ENCODE measurements at places on chromosomes 13 and 19.

DNA sequence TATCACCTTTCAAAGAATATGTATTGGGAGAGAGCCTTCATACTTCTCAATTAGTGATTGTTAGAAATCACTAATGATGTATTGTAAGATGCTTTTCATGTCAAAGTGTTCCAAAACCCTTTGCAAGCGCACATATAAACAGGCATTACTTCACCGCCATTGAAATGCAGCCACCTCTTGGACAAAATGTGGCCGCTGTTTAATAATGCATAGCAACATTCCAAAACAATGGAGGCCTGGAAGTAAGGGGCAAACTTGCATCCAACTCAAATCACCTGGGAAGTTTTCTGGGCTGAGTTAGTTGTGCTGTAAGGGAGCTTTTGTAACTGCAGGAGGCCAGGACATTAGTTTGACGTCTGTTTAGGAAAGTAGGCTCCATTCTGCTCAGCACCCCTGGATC is 438.1 kb downstream of the FGF9 start:
- no peak for DNase-seq

DNA sequence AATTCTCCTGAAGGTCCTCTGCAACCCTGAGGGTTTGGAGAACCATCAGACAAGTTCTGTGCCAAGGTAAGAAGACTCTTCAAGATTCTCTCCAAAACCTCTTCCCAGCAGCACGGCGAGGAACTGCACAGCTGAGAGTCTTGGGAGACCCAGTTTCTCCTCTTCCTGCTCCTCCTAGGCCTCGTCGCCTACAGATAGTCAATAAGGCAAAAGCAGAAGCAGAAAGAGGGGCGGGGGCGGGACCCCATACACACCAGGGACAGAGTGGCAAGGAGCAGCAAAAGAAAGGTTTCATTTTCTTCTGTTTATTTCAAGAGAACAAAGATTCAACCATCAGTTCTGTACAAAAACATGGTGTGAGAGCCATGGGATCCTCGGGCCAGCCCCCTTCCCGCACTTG is 9.1 kb downstream of the KDELR1 start:
- DNase-seq = no peak

DNA sequence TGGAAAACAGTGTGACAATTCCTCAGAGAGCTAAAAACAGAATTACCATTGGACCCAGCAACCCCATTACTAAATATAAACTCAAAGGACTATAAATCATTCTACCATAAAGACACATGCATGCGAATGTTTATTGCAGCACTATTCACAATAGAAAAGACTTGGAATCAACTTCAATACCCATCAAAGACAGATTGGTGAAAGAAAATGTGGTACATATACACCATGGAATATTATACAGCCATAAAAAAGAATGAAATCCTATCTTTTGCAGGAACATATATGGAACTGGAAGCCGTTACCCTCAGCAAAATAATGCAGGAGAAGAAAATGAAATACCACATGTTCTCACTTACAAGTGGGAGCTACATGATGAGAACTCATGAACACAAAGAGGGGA is 20.8 kb upstream of the FGF14 start:
- no peak for DNase-seq

- no peak for DNase-seq
These were observed 206.3 kb downstream of the FOXO1 start for GRCh38 chr13:40460116-40460515.

DNA sequence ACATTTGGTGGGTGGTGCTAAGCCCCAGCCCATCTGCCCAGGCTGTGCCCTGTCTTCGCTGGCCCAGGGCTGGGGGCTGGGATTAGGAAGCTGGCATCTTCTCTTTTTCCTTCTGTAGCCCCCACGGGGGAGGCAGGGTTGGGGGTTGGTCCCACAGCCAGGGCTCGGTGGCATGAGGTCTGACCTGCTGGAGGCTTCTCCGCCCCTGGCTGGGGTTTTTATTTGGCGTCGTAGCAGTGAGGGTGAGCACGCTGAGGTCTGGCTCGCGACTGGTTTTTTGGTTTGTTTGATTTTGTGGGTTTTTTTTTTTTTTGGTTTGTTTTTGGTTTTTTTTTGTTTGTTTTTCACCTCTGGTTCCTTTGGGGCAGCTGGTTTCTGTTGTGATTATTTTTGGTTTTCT is 14.7 kb downstream of the ZNF574 start:
- DNase-seq = no peak

DNA sequence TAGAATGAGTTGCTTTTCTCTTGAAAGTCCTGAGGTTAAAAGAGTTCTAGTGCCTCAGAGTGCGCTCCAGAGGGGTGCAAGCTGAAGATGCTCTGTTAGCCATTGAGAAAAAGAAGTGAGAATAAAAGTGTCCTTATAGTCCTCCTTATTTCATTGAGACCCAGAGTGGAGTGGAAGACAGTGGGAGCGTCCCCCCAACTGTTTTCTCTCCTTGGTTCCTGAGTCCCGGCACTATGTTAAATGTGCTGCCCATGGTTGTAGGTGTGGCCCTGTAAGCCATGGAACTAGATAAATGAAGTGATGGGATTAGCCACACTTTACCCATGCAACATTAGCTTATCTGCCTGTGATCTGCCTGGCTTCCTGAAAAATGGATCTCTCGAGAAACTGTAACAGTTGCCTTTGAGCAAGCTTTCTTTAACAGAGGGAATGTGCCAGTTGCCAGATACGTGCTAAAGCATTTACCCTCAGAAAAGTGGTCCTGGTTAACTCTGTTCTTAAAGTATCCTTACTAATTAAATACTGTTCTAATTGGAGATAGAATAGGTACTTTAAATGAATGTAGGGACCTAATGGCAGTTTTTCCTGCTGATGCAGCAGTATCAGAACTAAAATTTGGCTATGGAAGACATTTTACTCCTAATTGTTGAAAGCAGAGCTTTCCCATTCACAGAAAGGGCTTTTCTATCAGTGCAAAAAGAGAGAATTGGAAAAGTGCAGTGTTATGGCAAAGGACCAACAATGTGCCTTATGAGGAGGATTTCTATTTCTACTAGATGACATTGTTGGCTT is 21.4 kb upstream of the PSG9 start:
- DNase-seq = no peak

DNA sequence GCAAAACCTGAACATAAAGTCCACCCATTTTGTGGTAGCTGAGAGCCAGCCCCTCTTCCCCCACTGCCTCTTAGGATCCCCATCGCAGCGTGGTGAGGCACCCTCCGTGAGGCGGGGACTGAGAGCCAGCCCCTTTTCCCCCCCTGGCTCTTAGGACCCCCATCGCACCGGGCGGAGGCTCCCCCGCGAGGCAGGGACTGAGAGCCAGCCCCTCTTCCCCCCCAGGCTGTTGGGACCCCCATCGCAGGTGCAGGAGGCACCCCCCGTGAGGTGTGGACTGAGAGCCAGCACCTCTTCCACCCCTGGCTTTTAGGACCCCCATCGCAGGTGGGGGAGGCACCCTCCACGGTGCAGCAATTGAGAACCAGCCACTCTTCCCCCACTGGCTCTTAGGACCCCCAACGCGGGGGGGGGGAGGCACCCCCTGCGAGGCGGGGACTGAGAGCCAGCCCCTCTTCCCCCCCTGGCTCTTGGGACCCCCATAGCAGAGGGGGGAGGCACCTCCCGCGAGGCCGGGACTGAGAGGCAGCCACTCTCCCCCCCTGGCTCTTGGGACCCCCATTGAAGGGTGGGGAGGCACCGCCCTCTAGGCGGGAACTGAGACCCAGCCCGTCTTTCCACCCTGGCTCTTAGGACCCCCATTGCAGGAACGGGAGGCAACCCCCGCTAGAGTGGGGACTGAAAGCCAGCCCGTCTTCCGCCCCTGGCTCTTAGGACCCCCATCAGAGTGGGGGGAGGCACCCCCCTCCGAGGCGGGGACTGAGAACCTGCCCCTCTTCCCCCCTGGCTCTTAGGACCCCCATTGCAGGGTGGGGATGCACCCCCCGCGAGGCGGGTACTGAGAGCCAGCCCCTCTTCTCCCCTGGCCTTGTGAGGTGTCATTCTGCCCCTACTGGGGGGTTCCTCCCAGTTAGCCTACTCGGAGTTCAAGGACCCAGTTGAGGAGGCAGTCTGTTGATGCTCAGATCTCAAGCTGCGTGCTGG is 366.4 kb upstream of the SPRY2 start:
- no peak for DNase-seq

DNA sequence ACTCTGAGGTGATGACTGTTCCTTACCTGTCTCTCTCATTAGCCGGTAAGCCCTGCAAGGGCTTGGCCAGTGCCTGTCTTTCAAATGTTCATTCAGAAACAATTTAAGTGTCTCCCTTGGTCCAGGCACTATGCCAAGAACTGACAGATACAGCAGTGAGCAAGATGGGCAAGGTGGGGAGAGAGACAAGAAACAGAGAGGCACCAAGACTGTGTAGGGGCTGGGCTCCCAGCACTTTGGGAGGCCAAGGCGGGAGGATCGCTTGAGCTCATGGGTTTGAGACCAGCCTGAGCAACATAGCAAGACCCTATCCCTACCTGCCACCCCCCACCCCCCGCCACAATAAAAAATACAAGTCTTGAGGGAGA is 1.3 kb upstream of the CCNE1 start:
- DNase-seq = no peak

GRCh38 chr19:43519436-43520088 is 7.4 kb downstream of the ETHE1 start:
- DNase-seq = peak; percentile 31

DNA sequence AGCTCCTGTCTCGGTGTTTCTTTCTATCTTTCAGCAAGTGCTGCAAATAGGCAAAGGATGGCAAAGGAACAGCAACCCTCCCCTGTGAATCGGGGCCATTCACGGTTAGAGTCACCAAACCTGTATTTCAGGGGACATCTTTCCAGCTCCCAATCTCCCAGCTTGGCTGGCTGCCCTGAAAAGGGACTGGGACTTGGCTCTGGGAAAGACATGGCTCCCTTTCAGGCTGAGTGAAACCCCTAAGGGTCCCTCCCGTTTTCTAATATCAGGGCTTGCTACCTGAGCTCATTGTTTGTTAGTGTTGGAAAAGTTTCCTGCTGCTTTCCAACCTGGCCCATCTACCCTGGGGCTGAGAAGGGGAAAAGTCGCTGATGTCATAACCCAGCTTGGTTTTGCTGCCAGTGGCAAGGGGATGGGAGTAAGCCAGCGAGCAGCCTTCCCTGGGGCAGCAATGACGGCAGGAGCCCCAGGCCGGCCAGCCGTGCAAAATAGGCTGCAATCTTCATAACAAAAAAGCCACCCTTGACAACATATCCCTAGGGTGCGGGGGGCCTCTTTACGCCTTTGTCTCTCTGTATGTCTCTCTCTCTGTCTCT is 29.9 kb downstream of the SERP2 start:
- DNase-seq = no peak

GRCh38 chr13:76552807-76553206 is 333.4 kb downstream of the KCTD12 start:
- DNase-seq = no peak

GRCh38 chr19:47210689-47211316 is 20.2 kb downstream of the BBC3 start:
- no peak for DNase-seq

- DNase-seq = no peak
These were observed 20.4 kb downstream of the RBM26 start for GRCh38 chr13:79385694-79386093.

DNA sequence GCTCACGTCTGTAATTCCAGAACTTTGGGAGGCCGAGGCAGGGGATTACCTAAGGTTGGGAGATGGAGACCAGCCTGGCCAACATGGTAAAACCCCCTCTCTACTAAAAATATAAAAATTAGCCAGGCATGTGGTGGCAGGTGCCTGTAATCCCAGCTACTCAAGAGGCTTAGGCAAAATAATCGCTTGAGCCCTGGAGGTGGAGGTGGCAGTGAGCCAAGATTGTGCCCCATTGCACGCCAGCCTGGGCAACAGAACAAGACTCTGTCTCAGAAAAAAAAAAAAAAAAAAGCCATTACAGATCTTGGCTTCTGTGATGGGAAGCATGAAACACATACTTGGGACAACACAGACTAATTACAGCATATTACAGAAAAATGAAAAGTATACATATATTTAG is 1404.5 kb upstream of the SPRY2 start:
- DNase-seq = no peak

- DNase-seq = no peak
These were observed 100.0 kb downstream of the RNF17 start for GRCh38 chr13:24863748-24864540.

- no peak for DNase-seq
These were observed 327.8 kb downstream of the SUCLA2 start for GRCh38 chr13:47673009-47673850.

- DNase-seq = no peak
These were observed 1861.3 kb downstream of the PCDH9 start for GRCh38 chr13:65368832-65369231.

DNA sequence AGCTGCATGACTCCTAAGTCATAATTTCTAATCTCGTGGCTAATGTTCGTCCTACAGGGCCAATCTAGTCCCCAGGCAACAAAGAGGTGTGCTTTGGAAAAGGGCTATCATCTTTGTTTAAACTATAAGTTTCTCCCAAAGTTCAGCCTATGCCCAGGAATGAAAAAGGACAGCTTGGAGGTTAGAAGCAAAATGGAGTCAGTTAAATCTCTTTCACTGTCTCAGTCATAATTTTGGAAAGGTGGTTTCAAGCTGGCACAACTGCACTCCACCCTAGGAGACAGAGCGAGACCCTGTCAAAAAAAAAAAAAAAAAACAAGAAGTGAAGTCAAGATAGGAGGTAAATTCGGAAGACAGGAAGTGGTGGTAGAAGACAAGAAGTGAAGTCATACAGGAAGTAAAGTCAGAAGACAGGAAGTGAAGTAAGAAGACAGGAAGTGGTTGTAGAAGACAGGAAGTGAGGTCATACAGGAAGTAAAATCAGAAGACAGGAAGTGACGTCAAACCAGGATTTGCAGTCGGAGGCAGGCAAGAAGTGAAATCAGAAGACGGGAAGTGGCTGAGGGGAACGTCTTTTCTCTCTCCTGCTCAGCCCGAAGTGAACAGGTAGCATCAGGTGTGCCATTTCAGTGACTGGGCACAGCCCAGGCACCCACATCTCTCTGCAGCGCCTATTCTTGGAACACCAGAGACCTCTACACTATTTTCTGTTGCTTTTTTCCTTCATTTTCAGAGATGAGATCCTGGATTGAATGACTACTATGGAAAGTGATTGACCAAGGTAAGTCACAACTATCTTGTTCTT is 32.2 kb downstream of the GP6 start:
- DNase-seq = peak; percentile 17

DNA sequence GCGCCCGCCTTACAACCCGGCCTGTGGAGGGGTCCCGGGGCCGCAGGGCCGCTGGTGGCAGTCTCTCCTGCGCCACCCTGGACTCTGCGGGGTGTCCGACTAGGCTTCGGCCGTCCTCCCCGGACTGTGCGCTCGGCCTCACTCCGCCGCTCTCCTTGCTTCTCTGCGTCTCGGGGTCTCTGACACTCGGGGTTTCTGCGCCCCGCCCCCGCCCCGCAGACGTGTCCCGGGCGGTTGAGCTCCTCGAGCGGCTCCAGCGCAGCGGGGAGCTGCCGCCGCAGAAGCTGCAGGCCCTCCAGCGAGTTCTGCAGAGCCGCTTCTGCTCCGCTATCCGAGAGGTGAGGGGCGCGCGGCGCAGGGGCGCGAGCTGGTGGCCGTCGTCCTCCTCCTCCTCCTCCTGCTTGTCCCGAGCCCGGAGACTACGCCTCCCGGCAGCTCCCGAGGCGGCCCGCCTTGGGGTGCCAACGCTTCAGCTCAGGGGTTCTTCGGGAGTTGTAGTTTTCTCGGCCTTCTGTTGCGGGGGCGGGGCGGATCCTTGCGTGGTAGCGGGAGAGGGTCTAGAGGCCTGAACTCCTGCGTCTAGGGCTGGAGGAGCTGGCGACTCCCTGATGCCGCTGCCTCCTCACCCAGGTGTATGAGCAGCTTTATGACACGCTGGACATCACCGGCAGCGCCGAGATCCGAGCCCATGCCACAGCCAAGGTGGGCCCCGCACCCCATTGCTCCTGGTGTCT is 627 bp downstream of the LIN7B start:
- DNase-seq = no peak

- DNase-seq = no peak
These were observed 23.0 kb upstream of the USP29 start for GRCh38 chr19:57096685-57097361.

- no peak for DNase-seq
These were observed 150.6 kb upstream of the RNF113B start for GRCh38 chr13:98327371-98328270.
